T-helper 9 cell (primary cell): ENCODE measurements at places on chromosomes 4 and X.
A peak's percentile ranks its signal among the peaks of the same experiment; 100 is the strongest.

DNA sequence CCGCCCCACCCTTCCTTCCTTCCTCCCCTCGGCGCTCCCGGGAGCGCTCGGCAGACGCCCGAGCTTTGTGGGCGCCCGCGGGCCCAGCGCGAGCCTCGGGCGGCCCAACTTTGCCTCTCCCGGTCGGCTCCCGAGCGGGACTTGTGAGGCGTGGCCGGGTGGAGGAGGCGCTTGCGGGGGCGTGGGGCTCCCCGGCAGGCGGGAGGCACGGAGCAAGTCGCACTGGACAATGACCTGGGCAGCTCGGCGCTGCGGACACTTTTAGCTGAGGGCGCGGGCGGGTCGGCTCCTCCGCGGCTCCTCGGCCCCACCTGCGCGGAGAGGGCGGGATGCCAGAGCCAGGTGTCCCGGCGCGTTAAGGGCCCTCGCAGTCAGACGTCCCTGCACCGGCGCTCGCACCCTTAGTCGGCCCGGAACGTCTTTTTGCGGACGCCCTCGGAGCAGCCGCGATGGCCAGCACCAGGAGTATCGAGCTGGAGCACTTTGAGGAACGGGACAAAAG lies 385 bp downstream of the DCLK2 start:
- no peak for DNase-seq

DNA sequence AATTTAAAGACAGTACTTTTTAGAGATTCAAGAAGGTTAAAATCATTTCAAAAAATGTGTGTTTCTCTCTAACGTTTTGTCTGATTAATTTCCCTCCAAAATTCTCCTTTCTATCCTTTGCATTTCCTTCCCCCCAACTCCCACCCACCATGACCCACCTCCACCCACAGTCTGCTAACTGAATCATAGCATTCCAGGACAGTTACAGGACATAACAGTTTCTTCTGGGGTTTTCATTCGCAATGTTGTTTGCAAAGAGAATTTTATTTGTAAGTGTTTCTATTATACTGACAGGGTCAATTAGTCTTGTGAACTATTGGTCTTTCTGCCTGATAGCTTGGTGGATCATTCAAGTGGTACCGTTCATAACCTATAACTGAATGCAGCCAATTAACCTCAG lies 53.7 kb downstream of the ANAPC10 start:
- DNase-seq = no peak

DNA sequence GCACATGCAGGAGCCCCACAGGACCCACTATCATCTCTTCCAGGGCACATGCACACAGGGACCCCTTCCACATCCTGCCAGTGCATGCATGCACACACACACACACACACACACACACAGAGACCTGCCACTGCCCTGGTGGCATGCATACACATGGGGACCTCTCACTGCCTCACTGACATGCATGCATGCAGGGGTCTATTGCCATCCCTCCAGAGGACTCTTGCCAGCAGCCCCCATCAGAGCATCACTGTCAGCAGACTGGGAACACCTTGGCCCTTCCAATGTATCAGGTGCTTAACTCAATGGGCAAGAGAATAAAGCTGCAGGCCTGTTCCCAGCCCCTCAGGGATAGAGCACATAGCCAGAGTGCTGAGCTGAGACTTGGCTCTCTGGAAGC lies 433.6 kb upstream of the PPP1R2C start:
- DNase-seq = no peak

GRCh38 chrX:115373308-115373707 lies 83.8 kb downstream of the LUZP4 start:
- DNase-seq = no peak

GRCh38 chrX:31551913-31552312 lies 480.1 kb upstream of the FTHL17 start:
- no peak for DNase-seq

- DNase-seq = no peak
These were observed 52.1 kb downstream of the XAGE2 start for GRCh38 chrX:52420824-52421443.

DNA sequence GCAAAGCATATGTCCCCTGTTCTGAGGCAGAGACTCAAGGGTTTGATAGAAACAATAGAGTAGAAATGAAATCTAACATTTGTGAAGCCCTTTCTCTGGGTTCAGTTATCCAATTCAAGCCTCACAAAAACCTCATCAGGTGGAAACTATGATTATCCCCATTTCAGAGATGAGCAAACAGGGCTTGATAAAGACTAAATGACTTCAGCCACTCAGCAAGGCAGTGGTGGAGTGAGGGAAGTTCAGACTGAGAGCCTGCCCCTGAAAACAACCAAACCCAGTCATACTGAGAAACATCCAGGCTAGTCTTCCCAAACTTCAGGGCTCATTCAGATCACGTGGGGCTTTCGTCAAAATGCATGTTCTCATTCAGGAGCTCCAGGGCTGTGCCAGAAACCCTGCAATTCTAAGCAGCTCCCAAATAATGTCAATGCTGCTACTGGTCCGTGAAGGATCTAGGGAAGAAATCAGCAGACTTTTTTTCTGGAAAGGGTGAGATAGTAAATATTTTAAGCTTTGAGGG lies 109.6 kb upstream of the KIT start:
- no peak for DNase-seq

- DNase-seq = no peak
These were observed 85.5 kb downstream of the USP46 start for GRCh38 chr4:52573551-52573950.

DNA sequence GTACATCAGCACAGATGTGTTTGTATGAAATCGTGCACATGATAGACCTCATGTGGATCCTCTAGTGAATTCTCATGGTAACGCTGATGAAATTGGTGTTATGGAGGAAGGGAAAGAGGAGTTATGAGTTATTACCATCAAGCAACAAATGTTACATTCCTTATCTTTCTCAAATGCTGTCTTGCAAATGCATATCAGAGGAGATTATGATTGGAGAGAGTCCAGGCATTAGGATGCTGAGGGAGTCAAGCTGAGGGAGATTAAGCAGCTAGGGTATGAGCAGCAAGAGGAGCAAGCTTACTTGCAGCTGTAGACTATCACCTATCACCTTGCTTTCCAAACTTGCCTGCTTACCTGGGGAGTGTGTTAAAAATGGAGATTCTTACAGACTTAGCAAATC lies 36.8 kb upstream of the SFRP2 start:
- DNase-seq = no peak

- DNase-seq = no peak
These were observed 53.4 kb downstream of the IRF2 start for GRCh38 chr4:184420881-184421416.

- no peak for DNase-seq
These were observed 34.5 kb upstream of the SLC4A4 start for GRCh38 chr4:71304289-71304850.

GRCh38 chr4:24380957-24381665 lies 203.2 kb downstream of the DHX15 start:
- no peak for DNase-seq

DNA sequence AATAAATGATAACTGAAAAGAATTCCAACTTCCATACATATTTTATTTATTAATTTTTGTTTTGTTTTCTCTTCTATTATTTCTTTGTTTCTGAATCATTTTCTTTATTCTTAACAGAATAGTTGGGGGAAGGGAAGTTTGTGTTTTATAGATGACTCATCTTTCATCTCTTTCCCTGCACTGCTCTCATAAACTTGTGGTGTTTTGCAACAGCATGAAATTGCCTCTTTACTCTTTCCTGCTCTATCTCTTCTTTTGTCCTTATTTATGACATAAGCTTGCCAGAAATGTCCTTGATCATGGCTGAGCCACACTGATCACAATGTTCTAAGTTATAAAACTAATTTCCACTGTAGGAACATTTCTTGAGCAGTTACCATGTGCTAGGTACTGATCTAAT lies 22.3 kb downstream of the QRFPR start:
- no peak for DNase-seq

DNA sequence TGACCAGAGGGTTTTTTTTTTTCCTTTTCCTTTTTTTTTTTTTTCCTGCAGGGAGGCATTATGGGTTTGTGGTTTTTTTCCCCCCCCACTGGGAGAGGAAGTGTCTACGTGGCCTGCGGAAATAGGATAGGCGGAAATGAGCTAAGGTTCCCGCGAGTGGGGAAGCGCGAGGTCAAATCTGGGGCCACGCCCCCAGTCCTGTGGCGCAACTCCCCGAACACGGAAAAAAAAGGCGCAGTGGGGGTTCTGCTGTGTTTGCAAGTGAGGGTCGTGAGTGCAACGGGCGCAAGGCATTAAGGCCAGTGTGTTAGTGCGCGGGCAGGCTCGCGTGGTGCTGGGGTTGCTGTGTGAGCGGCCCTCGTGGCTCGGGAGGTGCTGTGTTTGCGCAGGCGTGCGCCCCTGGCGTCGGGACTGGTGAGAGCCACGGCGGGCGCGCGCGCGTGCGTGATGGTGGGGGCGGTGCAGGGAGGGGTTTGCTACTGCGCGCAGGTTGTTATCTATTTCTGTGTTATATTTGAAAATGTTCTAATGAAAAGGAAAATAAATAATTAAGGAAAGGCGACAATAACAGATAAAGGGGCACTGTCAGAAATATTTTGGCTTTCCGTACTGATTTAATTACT lies 685 bp upstream of the MORF4L2 start:
- DNase-seq = peak; percentile 82

- no peak for DNase-seq
These were observed 15.5 kb upstream of the DAPP1 start for GRCh38 chr4:99801005-99801699.

DNA sequence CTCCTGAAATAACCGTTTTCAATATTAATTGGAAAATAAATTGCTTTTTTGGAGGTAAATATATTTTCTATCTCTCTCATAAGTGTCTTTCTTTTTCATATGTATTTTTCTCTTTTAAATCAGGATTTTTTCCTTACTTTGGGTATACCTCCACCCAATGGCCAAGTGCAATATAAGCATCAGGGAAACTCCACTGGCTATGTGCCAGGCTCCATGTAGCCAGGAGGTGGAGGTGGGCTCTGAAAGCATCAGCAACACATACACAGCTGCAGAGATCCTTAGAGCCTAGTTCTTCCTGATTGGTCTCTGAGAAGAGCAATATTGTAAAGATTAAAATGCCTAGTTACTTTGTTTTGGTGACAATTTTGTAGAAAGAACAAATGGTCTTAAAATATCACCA lies 3.4 kb downstream of the GABRA2 start:
- no peak for DNase-seq

- DNase-seq = no peak
These were observed 132.3 kb upstream of the VCX3A start for GRCh38 chrX:6667048-6667768.

- DNase-seq = no peak
These were observed 16.3 kb upstream of the NEUROG2 start for GRCh38 chr4:112532267-112532666.

- DNase-seq = no peak
These were observed 927.5 kb upstream of the INTU start for GRCh38 chr4:126705266-126705665.

DNA sequence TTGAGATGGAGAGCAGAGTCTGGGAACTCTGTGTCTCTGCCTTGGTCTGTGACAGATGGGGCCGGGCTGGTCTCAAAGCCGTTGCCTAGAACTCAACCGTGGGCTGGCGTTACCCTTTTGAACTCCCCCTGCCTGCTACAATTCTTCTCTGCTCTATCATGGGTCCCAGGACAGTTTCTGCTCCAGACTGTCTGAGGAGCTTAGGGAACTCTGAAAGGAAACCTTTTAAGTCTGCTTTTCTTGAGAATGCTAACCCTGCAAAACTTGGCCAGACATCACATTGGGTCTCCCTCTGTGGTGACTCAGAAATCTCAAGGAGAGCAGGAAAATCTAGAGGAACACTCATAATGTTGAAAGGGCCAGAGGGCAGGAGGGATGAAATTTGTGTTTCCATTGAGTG lies 240.6 kb downstream of the CBR4 start:
- DNase-seq = no peak
